ENCODE measurements at places on chromosomes 12 and 14.

DNA sequence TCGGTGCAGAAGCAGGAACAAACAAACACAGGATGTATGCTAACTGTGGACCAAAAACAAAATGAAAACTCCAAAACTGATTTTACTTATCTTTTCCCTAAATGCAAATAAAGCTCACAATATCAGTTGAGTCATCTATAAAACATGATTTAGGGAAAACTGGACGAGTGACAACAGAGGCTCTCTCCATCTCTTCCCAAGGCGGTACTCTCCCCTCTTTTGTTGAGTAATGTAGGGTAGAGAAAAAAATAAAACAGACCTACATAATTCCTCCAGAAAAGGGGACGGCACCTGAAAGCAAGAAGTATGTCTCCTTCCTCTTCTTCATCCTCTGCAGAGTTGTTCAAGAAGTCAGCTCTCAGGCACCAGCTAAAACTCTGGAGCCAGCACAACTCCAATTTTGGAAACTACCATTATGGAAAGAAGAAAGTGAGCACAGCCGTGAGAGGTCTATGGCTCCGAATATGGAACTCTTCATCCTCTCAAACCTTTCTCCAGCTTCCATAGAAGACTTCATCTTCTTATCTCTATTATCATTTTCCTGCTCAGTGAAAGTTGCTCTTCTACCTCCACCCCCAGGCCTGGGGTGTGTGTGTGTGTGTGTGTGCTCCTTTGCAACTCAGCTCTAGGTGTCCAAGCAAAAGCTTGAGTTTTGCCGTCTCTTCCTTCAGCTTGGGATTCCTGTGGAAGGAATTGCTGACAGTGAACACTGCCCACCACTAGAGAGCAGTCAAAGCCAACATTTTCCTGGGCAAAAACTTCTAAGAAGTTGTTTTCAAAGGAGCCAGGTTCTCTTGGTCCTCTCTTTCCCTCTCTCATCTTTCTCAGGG lies 155.4 kb downstream of the DIO2 start:
- DNase-seq = peak; percentile 20

DNA sequence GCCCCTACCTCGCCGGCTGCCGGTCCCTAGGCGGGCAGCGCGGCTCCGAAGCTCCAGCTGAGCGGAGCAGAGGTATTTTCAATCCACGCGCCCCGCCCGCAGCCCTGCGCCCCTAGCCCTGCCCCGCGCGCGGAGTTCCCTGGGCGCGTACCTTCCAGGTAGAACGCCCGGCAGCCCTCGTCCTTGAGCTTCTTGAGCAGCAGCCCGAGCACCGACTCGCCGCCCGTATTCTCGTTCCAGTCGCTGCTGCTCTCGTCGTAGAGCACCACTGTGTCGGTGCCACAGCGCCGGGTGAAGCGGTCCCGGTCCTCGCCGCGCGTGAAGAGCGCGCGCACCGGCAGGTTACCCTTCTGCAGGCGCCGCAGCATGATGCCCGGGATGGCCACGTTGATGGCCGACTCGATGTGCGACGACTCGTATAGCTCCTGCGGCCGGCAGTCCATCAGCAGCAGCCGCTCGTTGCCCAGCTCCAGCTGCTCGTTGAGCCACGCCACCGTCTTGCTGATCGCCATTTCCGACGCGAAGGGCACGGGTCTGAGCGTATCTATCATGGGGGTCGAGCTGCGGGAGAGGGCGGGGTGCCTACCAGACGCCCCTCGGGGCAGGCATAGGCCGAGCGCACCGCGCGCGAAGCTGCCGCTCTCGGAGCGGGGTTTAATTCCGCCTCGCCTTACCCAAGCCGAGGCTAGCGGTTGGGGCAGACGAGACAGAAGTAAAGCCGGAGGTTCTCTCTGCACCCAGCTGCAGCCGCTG lies 636 bp downstream of the DUSP6 start:
- peak; percentile 40 for DNase-seq

DNA sequence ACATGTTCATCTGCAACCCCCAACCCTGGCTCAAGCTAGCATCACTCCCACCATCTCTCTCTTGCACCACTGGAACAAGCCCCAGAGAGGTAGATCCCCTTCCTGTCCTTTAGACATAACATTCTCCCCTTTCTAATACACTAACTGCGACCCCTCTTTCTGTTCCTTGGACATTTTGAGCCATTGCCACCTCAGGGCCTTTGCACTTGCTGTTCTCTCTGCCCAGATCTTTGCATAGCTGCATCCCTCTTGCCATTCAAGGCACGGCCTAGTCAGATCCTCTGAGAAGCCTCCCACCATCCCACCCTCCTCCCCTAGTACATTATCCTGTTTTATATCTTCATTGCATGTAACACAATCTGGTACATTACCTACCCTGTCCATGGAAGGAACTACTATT lies 16.5 kb downstream of the FOXN3 start:
- no peak for DNase-seq

- DNase-seq = peak; percentile 19
Measured at GRCh38 chr12:104057771-104058197, 6.5 kb upstream of the HCFC2 start.

All from MM.1S (cell line).